ENCODE measurements at places on chromosomes 7 and 10.
A peak's percentile ranks its signal among the peaks of the same experiment; 100 is the strongest.

DNA sequence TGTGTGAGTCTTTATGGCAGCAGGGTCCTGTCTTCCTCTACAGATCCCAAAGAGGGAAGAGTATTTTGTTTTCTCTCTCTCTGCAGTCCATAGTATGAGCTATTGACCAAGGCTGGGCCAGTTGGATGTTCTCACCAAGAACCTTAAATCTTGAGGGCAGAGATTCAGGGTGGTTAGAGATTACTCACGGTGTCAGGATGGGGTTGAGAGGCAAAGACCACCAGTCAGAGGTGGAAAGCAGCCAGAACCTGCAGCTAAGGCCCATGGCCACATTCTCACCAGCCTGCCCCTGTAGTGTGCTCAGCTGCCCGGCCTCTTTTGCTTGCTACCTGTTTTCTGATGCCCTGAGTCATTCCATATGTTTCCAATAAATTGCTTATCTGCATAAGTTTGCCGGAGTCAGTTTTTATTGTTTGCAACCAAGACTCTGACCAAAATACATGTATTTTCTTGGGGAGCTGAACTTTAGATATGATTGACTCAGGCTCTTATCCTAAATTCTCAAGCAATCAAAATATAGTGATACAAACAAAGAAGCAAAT lies 67.0 kb downstream of the MAP3K8 start:
- DNase-seq, result no peak

- DNase-seq, result peak; percentile 68
These were observed 168.9 kb downstream of the NRF1 start for GRCh38 chr7:129780257-129780973.

GRCh38 chr7:101507791-101508252 lies 121.3 kb downstream of the MYL10 start:
- DNase-seq, result no peak

GRCh38 chr7:106357675-106358074 lies 72.9 kb upstream of the NAMPT start:
- DNase-seq, result no peak

GRCh38 chr7:46811529-46811928 lies 770.4 kb downstream of the TNS3 start:
- no peak for DNase-seq

DNA sequence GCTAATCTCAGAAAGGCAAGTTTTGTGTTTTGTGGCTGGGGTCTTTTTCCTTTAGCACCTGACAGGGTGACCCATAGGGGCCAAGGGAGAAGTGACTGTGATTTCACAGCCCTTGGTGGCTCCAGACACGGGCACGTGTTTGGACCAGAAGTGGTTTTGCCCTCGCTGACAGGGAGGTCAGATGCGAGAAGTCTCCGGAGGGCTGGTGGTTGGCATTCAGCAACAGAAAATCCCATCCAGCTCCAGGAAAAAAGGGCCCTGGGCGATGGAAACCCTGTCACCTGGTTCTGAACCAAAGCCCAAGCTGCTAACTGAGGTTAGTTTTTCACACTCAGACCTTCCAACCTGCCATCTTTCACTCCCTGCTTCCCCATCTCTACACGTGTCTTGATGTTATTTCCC lies 272.9 kb downstream of the TRIL start:
- DNase-seq, result no peak
